Jurkat, Clone E6-1 (cell line): ENCODE measurements at places on chromosomes 2 and 18.

DNA sequence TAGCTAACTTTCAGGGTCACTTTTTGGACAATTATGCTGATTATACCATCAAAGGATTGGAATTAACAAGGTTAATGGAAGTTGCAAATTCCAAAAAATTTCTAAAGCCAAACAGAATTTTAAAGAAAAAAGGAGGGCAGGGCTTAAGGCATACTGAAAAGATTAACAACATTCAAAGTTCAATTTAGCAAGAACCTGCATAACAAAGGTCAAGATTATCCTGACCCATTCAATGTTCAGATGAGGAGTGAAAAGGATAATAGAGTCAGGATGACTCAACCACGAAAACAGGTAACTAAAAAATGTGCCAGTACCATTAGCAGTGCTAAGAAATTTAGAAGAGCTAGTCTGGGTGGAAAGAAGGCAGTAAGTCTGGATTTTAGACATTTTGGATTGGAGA lies 139.8 kb upstream of the HNMT start:
- no peak for DNase-seq

- DNase-seq, result no peak
Measured at GRCh38 chr2:85385746-85386145, 24.4 kb downstream of the CAPG start.

DNA sequence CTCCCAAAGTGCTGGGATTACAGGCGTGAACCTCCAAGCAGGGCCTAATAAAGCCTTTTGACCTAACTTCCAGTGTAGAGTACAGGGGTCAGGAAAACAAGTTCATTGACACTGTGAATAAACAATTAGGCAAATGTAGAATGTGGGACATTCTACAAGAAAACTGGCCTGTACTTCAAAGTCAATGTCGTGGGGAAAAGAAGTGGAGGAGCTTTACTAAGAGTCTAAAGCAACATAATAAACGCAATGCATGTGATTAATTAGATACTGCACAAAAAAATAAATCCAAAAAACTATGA lies 3.6 kb upstream of the RRM2 start:
- DNase-seq, result no peak

DNA sequence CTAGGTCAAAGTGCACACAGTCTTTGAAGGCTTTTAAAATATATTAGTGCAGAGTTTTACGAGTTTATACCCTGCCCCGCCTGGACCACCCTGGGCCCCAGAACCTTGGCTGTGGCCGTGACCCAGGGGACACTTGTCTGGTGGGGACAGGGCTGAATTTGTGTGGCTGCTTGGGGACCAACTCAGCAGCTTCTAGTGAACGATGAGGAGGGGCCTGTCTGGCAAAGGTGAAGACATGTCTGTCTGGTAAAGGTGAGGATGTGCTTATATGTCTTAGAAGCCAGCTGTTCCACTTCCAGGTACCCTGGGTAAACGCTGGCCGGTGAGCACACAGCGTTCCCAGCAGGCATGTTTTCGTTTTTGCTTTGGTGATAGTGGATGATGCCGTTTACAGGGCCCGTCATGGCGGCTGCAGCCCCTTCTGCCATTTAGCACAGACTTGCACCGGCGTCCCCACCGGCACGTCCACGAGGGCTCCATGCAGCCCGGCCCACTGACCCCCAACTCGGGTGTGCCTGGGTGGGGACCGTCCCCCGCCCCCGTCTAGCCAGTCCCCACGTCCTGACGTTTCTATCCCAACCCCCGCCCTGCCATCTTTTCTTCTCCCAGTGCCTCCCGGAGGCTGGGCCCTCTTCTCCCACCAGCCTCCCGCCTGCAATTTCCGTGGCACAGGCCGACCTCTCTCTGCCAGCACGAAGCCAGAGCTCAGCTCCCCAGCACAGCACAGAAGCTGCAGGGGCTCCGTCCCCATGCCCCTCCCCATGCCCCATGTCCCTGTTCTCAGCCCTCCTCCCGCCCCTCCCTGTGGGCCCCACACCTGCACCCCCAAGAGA lies 67.8 kb downstream of the SLC66A2 start:
- no peak for DNase-seq

GRCh38 chr2:10454505-10454904 lies 6.4 kb upstream of the ODC1 start:
- DNase-seq, result no peak

GRCh38 chr2:169714699-169715098 lies 18.9 kb upstream of the KLHL23 start:
- DNase-seq, result no peak

- no peak for DNase-seq
Measured at GRCh38 chr18:76379226-76380126, 115.6 kb downstream of the ZNF516 start.

DNA sequence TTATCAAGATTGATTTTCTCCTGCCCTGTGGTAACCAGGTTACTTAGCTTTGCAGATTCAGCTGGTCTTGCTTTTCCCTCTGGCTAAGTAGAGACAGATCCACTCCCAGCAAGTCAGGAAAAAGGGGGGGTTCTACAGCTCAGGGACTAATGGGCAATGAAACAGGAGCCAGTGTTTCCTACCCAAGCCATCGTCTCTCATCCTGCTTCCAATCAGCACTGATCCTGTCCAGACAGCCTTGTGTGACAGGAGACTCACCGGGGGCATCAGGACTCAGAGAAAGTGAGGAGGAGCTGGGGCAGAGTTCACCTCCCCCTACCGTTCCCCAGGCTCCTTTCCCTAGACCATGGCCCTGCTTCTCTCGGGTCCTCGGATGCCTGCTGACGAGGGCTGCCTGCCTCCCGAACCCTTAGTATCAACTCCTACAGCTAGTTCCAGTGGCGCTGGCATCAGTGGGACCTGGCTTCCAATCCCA lies 307.6 kb downstream of the ALK start:
- no peak for DNase-seq

- DNase-seq, result peak; percentile 7
Measured at GRCh38 chr18:63025251-63026090, 294.1 kb downstream of the BCL2 start.

GRCh38 chr2:128069769-128070168 lies 21.2 kb upstream of the UGGT1 start:
- DNase-seq, result no peak

DNA sequence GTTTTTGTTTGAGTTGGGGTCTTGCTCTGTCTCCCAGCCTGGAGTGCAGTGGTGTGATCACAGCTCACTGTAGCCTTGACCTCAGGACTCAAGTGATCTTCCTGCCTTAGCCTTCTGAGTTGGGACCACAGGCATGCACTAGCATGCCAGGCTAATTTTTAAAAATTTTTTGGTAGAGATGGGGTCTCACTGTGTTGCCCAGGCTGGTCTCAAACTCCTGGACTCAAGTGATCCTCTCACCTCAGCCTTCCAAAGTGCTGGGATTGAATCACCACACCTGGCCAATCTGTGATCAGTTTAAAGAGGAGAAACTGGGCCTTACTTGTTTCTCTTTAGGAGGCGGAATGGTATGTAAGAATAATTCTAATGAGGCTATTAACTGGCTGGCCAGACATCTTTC lies 49.9 kb downstream of the IMPA2 start:
- no peak for DNase-seq

DNA sequence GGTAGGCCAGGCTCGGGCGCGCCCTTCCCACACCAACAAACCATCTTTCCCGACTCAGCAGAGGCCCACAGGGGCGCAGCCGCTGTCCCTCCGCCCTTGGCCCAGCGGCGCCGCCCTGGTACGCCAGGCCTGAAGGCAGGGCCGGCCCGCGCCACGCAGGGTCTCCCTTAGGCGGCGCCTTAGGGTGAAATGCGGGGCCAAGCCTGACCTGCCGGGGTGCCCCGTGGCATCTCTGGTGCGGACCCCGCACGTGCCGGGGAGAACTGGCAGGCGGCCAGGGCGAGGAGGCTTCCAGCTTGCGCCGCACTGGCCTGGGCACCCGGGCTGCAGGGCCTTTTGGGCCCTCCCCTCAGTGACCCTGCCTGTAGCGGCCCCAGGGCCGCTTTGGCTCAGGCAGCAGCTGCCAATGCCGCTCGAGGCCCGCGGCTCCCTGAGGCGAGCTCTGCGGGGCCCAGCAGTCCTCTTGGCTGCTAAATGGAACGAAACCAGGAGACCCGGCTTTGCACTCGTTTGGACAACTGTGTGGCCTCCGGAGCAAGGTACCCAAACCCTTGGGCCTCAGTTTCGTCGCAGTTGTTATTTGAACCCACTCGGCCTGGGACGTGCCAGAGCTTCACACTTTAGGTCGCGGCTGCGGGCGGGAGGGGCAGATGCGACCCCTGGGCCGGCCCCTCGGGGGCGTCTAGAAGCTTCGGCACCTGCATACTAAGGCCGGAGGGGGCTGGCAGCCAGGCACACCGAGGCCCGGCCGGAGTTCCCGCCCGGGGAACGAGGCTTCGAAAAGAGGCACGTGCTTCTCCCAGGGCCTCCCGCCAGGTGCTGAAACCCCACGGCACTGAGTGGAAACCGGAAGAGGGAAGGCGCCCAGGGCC lies 8.5 kb downstream of the OTX1 start:
- DNase-seq, result no peak

DNA sequence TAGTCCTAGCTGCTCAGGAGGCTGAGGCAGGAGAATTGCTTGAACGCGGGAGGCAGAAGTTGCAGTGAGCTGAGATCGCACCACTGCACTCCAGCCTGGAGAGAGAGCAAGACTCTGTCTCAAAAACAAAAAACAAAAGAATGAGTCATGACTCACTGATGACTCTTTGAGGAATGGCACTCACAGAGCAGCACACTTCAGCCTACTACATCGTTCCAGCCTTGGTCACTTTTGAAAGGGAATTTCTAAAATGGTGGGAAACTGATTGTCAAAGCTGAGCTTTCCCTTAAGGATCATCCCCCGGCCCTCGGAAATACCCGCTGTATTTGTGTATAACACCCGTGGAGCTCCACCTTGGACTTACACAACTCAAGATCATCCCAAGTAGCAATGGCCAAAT lies 217.3 kb upstream of the HS6ST1 start:
- no peak for DNase-seq

GRCh38 chr2:149170156-149170555 lies 131.7 kb downstream of the LYPD6B start:
- DNase-seq, result no peak

DNA sequence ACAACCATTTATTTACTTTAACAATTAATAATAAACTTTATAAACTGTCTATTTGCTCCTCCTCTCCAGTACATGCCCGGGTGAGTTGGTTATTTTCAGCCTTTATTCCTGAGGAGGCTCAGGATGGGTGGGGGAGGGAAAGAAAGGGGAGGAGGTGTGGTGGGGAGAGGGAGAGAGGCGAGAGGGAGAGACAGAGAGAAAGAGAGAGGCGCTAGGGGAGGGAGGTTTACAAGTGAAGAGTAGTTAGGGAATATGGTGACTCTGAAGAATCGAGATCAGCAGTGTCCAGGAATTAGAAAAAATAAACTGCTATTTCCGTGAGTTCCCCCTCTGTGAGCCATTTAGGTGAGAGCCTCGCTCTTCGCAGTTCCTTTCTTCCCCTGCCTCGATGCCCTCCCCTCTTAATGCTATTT lies 138.9 kb downstream of the MEIS1 start:
- DNase-seq, result no peak

GRCh38 chr2:37683241-37683640 lies 11.8 kb upstream of the CDC42EP3 start:
- no peak for DNase-seq

GRCh38 chr2:168992026-168992425 lies 39.1 kb downstream of the ABCB11 start:
- no peak for DNase-seq

DNA sequence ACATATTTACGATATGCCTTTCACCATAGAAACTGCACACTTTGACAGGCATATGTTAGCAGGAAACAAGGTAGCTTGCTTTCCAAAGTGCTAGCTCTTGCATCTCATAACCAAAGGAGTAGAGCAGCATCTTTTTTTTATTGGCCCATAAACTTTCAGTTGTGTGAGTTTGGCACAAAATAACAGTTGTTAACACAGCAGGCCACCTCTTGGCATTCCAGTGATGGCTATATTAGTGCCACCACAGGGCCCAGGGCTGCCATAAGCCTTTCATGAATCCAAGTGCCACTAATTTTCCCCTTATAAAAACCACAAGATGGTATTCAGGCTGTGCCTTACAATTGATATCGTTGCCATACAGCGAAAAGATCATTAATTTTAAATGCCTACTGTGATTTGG lies 40.3 kb upstream of the KLF7 start:
- DNase-seq, result no peak

- DNase-seq, result no peak
Measured at GRCh38 chr18:7205346-7205745, 25.5 kb upstream of the LRRC30 start.

- no peak for DNase-seq
Measured at GRCh38 chr18:67618061-67618460, 101.5 kb upstream of the DSEL start.
